ENCODE measurements at places on chromosomes 6 and 20. TPM values are rescaled to one million over a fixed set of nuclear protein-coding genes. Genes with fewer than 3 reads are reported as not detected.

DNA sequence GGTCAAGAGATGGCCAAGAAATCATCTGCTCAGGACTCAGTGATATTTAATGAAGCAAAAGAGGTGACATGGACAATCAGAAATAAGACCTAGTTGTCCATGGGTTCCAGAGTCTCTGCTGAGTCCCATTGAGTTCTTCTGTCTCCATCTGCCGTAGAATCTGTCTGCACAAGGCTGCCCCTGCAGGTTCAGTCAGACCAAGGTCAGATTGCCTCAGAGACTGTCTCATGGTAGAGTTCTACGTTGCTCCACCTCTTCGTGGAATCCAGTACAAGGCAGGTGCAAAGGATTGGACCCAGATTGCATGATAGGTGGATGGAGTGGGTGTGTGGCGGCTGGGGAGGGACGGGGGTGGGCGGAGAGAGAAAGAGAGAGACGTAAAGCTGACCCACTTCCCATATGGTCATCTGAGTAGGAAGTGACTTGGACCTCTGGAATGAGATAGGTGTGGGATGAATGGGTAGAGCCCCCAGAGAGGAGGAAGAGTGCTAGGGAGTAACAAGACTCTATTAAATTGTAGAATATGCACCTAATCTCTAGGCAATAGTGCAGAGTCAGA is 75.3 kb downstream of the SOBP start:
- no peak for DNase-seq

DNA sequence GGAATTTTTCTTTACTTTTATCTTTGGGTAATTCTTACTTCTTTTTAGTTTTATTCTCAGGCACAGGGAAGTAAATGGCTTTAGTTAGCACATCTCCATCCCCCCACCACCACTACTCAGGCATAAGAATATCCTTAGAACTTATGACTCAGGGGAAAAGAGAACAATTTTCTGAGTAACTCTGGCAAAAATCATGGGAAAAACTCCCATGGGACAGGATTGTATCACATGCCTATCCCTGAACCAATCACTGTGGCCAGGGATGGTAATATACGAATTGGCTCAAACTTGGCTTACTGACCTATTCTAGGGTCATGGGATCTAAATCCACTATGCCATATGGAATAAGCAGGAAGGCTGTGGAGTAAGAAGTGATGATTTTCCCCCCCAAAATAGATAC is 339.1 kb downstream of the BTBD3 start:
- no peak for DNase-seq

GRCh38 chr20:59775687-59776055 is 157.8 kb downstream of the SYCP2 start:
- DNase-seq = no peak

- no peak for DNase-seq
Observed at GRCh38 chr6:107784669-107785068, 39.4 kb downstream of the SCML4 start.

DNA sequence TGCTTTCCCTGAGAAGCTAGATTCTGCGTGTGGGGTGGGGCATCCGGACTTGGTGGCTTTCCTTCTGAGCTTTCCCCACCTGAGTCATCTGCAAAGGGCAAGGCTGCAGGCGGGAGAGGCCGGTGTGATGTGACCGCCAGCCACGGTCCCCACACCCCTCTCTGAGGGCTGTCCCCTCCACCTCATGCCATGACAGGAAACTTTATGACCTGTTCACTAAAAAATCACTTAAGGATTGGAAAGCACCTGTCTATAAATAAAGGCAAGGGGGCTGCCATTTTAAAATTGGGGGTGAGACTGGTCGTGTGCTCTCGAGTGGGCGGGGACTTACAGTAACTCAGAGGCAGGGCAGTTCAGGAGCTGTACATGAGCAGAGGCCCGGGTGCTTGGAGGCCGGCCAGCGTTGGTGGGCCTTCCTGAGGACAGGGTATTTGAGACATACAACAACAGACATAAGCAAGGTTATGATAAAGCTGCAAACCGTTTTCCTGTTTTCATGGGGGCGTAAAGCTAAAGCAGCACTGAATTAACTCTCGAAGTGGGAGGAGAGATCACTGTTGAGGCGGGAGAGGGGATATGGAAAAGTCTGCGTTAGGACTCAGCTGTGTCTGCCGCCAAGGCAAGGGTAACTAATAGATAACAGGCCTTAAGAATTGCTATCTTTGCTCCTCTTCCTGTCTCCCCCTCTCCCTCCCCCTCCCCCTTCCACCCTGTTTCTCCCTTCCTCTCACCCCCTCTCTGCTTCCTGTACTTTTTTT is 16.1 kb upstream of the SERPINB1 start:
- DNase-seq = no peak

DNA sequence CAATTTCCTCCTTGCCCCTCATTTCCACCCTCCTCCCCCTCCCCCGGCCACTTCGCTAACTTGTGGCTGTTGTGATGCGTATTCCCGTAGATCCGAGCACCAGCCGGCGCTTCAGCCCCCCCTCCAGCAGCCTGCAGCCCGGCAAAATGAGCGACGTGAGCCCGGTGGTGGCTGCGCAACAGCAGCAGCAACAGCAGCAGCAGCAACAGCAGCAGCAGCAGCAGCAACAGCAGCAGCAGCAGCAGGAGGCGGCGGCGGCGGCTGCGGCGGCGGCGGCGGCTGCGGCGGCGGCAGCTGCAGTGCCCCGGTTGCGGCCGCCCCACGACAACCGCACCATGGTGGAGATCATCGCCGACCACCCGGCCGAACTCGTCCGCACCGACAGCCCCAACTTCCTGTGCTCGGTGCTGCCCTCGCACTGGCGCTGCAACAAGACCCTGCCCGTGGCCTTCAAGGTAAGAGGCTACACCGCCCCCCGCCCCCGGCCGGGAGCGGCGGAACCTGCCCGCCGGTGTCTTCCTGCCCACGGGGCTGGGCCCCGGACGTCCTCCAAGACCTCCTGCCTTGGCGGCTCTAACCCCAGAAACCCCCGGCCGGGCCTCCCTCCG is 44.9 kb upstream of the SUPT3H start:
- DNase-seq = peak; percentile 64

DNA sequence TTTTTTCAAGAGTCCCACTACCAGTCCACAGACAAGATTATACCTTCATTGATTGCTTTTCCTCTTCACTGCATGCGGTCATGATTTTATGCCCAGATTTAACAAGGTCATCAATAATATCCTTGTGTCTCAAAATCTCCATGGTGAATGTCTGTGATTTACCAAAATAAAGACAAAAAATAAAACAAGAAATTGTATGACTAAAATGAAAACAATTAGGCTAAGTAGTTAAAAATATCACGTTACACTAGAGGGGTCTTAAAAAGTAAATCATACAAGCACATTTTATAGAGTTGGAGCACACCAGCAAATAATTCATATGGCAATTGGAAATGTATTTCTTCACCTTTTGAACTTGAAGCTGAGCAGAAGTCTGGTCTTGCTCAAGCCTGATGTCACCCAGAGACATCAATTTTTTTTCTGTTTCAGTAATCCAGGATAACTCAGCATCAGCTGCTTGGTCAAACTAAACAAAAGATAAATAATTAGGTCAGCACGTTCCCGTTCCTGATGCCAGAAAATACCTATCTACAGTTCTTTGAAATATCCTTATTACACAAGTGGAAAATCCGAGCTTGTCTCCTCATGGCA is 125.4 kb downstream of the DST start:
- DNase-seq = no peak

GRCh38 chr20:37413379-37413778 is 67.4 kb downstream of the SRC start:
- DNase-seq = no peak

- no peak for DNase-seq
Observed at GRCh38 chr6:140586426-140587061, 1212.1 kb upstream of the CITED2 start.

DNA sequence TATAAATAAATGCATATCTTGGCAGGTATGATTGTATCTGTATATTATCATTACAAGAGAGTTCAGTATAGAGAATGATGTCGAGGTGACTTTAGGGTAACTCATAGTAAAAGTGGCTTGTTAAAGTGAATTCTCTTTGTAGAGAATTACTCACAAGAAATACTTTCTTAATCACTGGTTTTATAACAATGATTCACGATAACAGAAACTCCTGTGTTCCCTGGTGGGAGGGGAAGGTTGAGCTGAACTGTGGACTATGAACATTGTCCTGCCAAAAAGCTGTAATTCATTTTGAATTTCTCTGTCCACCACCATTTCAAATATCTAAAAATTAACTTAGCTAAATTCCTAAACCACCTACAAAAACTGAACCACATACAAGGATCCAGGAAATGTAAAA is 7.7 kb downstream of the TPMT start:
- no peak for DNase-seq

- no peak for DNase-seq
Observed at GRCh38 chr6:27422651-27423332, 34.2 kb downstream of the ZNF391 start.

DNA sequence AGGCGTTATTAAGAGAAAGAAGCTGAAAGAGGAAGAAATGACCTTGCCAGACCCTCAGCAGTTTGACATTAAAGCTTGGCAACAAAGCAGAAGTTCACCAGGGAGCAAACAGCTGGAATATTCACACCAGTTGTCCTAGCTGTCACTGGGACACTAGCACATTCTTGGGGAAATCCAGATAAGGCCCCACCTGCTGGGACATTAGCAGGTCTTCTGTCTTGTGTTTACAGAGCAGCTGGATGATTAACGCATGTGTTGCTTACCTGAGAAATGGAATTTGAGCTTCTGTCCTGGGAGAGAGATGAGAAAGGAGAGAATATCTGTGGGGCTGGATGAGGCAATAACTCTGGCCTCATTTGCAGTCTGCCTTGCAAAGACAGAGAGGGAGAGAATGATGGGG is 137.6 kb upstream of the RIN2 start:
- no peak for DNase-seq

DNA sequence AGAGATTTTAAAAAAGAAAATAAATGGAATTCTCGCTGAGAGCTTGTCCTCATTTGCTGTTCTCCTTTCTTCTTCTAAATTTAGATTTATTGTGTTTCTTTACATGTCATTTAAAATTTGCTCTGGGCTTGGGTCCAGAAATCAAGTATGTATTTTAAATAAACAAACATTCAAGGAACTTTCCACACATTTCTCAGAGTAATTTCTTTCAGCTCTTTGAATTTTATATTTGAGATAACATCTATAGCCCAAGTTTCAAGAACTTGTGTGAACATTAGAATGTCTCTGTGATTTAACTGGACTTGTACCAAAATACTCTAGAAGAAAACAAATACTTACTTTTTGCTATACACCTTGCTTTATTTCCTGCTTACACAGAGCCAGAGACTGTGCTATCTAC is 192.3 kb downstream of the TMEM200A start:
- no peak for DNase-seq

MATN4 gene
- not detected for total RNA-seq

SLC26A8 gene
- total RNA-seq = not detected

LGSN gene
- not detected for total RNA-seq

ABCF1 gene
- total RNA-seq = 64.2 TPM

SIGLEC1 gene
- 2.3 TPM for total RNA-seq

IRF4 gene
- 0.59 TPM for total RNA-seq

Data from psoas muscle (tissue), 8 donors.